ENCODE measurements at places on chromosomes 3 and 15.

DNA sequence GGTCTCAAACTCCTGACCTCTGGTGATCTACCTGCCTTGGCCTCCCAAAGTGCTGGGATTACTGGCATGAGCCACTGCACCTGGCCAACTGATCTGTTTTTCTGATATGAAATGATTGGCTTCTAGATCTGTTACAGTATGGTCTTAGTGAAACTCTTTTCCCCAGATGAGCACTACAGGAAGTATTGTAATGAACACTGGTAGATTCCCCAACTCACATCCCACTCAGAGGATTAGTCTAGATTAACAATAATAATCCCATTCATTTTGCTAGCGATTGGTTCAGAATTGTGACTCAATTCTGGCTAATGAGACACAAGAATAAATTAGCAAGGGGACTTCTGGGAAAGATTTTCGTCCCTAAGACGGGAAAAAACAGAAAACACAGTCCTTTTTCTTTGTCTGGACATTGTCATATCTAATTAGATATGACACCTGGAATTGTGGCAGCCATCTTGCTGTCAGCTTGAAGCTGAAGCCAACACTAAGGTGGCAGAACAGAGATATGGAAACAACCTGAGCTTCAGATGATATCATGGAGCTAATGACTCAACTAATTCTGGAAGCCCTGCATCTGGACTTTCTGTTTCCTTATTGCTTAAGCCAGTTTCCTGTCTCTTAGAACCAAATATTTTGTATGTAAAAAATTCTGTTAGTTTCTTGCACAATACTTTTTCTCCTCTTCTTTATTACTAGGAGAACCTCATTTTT lies 17.4 kb upstream of the NPTN start:
- DNase-seq: no peak

DNA sequence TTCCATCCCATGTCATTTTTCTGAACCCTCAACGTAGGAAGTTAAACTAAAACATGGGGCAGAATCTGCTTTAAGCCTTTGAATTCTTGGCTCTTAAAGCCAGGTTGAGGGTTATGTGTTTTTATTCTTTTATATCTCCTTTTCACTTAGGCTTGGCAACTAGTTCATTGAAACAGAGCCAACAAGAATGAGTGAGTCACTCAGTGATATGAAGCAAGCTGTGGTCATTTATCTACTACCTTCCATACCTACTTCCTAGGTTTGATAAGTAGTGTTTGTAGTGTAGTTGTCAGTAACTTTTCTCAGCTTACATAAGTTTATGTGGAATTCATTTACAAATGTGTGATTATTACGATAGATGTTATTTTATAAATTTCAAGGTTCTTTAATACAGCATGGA lies 67.4 kb downstream of the SNRPN start:
- no peak for DNase-seq

GRCh38 chr3:30644615-30645014 lies 38.2 kb downstream of the TGFBR2 start:
- peak; percentile 82 for DNase-seq

DNA sequence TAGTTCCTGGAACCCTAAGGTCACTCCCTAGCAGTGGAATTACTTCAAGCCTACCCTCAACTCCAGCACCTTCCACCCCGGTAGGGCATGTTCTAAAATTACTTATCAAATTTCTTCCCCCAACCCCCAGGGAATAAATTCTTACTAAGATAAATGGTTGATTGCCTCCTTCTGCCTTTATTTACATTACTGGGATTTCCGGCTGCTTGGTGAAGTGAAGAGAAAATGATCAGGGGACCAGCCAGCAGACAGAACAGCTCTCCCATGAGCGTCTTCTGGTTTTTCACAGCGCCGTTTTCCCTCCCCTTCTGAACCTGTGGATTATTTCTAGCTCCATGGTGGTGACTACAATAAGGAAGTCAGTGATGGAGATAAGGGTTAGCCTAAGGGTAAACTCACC lies 521.5 kb upstream of the PPP2R3A start:
- no peak for DNase-seq

DNA sequence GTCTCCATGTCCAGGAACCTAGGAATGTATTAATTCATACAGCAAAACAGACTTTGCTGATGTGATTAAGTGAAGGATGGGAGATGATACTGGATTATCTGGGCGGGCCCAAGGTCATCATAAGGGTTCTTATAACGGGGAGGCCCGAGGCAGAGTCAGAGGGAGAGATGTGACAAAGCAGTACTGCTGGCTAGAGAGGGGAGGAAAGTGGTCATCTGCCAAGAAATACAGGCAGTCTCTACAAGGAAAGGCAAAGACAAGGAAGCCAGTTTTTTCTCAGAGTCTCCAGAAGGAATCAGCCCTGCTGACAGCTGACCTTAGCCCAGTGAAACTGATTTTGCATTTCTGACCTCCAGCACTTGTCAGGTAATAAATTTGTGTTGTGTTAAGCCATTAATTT lies 66.2 kb upstream of the CORO2B start:
- DNase-seq: peak; percentile 54

DNA sequence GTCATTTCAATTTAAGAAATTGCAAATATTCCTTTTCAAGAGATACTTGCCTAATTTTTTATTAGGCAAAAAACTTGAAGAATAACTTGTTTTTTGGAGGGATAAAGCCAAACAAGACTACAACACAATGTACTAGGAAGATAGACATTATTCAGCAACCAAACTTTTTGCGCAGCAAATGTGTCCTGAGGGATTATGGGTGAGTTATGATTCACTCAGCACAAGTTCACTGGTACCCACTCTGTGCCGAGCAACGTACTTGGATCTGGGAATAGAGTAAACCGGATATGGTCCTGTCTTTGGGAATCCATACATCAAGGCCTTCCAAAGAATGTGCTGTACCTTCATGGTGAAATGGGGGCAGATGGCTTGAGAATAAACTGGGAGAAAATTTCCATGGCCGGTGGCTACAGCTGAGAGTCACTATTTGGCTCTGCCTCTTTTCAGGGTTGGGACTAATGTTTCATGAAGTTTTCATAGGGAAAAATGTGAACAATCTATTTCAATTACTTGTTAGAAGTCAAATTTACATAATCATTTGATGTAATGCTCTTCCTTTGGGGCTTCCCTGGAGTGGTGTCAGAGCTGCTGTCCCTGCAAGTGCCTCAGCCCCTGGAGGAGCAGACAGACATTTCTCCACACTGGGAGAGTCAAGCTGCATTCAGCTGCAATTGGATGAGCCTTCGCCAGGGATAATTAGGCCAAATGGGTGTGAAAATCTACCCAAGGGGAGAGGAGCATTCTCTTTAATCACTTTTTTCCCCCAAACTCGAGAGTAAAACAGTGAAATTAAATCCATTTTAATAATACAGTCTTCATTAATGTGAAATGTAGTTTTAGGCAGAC lies 315.2 kb downstream of the CLSTN2 start:
- DNase-seq: no peak

DNA sequence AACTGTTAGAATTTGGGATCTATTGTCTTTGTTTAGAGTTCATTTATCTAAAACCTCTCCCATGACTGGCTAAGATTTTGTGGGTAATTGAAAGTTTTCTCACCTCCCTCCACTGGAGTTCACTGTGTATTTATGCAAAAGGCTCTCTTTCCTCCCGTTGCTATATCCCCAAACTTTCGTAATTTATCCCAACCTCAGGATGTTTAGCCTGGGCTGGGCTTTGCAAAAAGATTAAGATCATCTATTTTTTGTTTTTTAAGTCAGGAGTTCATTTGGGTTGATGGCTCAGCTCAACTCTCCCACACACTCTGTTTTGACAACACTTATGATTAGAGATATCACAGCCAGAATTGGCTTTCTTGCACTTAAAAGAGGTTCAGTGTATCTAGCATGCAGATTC lies 27.0 kb downstream of the SUCNR1 start:
- no peak for DNase-seq

DNA sequence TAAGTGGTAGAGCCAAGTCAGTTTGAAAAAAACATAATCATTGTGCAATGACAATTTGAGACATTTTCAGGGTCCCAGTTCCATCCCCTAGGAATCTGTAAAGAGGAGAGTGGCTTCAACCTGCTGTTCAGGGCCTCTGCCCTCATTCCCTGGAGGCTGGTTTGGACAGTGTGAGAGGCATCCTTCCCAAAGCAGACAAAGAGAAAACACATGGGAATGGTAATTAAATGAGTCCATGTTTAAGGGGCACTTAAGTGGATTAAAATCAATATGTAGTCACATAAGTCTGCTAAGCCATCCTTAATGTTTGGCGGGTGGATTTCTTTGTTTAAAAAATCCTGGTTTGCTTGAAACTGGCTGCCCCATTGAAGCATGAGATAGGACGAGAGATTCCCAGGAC lies 146.3 kb upstream of the CTDSPL start:
- DNase-seq: no peak

- DNase-seq: no peak
Observed at GRCh38 chr3:63478990-63479660, 173.3 kb upstream of the SNTN start.

Measured in fibroblast of skin of scalp (primary cell).